ENCODE measurements at places on chromosomes 12 and 14.

GRCh38 chr12:109497675-109498074 lies 20.2 kb downstream of the UBE3B start:
- DNase-seq = no peak

DNA sequence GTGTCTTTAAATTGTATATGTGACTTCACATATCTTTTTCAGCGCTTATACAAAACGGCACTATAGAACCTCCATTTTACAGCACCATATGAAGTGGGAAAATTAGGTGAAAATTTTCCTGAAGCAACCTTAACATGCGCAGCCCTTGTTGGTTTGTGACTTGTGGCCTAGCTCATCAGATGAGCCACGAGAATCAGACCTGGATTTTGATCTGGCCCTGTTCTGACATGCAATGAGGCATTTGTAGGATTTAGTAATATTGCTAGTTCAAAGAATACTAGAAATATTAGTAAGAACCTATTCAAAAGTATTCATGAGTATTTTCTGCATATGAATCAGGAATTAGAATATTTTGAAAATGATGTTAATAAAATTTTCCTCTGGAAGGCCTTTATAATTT lies 2.9 kb downstream of the CDKN1B start:
- peak; percentile 10 for DNase-seq

- DNase-seq = no peak
These were observed 44.7 kb upstream of the CEP83 start for GRCh38 chr12:94504386-94504785.

- peak; percentile 95 for DNase-seq
These were observed 55.0 kb upstream of the BICD1 start for GRCh38 chr12:32051511-32052211.

- DNase-seq = peak; percentile 85
These were observed 197.0 kb downstream of the DAD1 start for GRCh38 chr14:22391908-22392565.

DNA sequence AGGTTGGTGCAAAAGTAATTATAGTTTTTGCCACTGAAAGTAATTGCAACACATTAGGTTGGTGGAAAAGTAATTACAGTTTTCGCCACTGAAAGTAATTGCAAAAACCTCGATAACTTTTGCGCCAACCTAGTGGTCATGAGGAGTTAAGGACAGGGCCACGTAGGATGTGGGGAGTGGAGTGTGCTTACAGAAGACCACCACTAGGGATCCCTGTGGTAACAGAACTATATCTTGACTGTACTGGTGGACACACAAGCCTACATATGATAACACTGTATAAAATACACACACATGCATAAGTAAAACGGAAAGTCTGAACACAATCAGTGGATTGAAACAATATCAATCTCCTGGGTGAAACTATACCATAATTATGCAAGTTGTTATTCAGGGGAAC lies 187.4 kb upstream of the ABCD2 start:
- peak; percentile 27 for DNase-seq

DNA sequence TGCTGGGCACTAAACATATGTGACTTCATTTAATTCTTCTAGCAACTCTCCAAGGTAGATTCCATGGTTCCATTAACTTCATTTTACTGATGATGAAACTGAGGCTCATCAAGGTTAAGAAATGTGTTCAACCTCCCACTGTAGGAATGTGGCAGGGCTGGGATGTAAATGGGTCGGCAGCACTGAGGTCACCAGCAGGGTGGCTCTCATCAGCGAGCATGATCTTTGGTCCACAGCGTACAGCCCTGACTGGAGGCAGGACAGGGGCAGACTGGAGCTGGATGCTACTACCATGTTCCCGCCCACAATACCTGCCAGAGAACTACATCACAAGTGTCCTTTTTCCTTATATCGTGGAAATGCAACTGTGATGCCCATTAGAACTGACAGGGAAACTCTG lies 4.6 kb downstream of the APPL2 start:
- no peak for DNase-seq

DNA sequence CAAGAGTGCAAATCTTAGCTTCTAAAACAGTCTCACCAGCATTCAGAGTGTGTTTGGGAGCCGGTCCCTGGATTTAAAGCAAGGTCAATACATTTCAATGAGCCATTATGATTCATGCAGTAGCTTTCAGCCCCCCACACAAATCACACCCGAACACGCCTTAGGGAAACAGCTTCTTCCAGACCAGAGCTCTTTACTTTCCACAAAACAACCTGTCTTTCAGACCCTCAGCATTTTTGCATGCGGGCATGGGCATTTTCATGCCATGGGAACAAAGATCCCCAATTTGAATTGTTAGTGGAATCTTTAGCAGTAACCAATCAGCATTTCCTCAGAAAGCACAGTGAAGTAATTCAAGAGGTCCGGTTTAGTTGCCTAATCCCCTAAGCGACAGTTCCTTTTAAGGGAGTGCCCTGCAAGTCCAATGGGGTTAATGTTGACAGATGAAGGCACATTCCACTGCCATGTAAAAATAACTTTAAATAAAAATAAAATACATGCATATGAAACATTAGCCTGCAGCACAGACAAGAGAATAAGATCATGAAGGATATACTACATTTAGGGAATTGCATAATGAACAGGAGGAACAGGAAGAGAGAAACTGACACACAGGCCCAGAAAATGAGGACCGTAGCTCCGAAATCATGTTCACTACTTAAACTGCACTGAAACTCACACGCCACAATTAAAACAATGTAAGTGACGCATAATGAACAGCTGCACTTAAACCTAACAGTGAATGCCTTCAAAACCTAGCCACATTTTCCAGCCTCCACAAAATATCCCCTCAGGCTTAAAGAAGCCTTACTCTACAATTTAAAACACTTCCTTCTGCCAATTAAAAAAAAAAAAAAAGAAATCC lies 4.0 kb downstream of the VPS37B start:
- peak; percentile 88 for DNase-seq

- peak; percentile 93 for DNase-seq
These were observed 3.9 kb downstream of the SAMD4A start for GRCh38 chr14:54570631-54571415.

GRCh38 chr12:129886541-129886940 lies 17.3 kb downstream of the TMEM132D start:
- DNase-seq = no peak
